ENCODE measurements at places on chromosomes 12 and 14.

DNA sequence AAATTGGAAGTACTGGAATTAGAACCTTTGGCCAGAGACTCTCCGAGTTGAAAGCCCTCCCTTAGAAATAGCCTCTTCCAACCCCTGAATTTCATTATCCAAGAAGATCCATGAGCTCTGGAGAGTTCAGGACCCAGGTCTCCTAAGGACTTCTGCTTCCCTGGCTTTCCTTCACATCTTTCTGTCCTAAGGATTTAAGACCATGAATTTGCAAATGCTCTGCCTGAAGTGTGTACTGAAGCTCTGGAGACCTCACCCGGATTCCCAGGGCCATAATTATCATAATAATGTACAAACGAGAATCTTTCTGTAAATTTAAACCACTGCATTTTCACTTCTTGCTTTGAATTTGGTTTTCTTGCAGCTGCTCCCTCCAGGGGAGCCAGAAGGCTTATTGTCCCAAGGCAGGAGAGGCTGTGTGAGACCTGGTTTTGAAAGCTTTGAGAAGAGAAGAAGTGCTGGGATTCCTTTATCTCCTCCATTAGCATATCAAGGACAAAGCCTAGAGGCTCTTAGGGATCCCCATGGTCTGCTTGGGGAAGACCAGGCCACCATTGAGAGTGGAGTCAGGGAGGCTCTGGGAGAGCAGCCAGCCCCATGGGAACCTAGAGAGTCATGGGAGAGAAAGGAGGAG, 41.1 kb downstream of the GLRX5 start:
- no peak for DNase-seq

DNA sequence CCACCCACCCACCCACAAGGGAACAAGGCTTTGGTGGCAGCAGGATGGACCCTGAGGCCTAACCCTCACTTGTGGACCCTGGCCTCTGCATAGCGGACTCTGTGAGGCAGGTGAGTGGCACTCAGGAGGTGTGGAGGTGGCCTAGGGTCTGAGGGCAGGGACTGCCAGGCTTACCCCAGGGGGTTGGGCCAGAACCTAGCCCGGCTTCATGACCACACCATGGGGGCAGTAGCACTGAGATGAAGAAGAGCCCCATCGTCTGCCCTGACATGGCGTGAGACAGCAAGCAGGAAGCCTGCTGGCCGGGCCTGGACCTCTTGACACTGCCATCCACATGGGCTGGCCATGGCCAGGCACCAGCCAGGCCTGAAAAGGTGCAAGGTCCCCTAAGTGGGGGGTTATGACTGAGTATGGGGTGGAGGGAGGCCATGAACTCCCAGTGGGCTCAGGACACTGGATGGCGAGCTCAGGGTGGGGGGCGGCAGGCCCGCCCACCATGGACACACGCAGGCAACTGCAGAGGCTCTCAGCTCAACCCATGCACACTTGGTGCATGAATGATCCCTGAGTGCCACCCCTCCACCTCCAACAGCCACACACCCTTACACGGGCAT, 29.3 kb downstream of the JAG2 start:
- DNase-seq: no peak

GRCh38 chr12:88793096-88793495, 212.8 kb upstream of the KITLG start:
- DNase-seq: no peak

- DNase-seq: no peak
These were observed 198.5 kb downstream of the SLC25A21 start for GRCh38 chr14:36973806-36974442.
